CD8-positive, alpha-beta memory T cell (primary cell): ENCODE measurements at places on chromosomes 3 and 15. TPM values are rescaled to one million over a fixed set of nuclear protein-coding genes. Genes with fewer than 3 reads are reported as not detected.

GRCh38 chr3:171824824-171825221, 14.5 kb upstream of the PLD1 start:
- no peak for DNase-seq

DNA sequence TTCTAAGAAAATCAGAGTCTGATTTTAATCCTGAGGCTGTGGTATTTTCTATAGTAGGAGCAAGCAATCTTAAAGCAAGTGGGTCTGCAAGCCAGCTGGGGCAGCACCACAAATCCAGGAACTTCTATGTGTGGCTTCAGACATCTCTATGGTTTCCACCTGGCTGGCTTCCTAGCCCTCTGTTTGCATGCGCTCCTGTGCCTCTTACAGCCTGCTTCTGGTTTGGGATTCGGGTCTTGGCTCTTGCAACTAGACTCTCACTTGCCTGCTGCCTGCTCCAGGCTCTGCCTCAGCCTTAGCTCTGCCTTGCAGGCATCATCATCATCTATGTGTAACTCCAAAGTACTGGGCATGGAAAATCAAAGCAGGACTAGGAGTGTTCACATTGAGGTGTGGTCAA, 43.4 kb downstream of the MINDY4B start:
- no peak for DNase-seq

Gene GP9
- not detected for total RNA-seq

Gene PCLAF
- total RNA-seq = 90.3 TPM

- DNase-seq = no peak
Measured at GRCh38 chr3:125238759-125239158, 26.2 kb upstream of the SLC12A8 start.

Gene CD96
- total RNA-seq = 69.1 TPM

GRCh38 chr3:177102553-177102952, 94.7 kb downstream of the TBL1XR1 start:
- DNase-seq = no peak
